ENCODE measurements at places on chromosomes 11 and 22. TPM values are rescaled to one million over a fixed set of nuclear protein-coding genes. Genes with fewer than 3 reads are reported as not detected.

GRCh38 chr11:62713343-62713742, 5.9 kb downstream of the GNG3 start:
- DNase-seq = no peak

- no peak for DNase-seq
These were observed 155.7 kb downstream of the SNX19 start for GRCh38 chr11:130760515-130761125.

- DNase-seq = no peak
These were observed 212.4 kb upstream of the SESN3 start for GRCh38 chr11:95443386-95443785.

DNA sequence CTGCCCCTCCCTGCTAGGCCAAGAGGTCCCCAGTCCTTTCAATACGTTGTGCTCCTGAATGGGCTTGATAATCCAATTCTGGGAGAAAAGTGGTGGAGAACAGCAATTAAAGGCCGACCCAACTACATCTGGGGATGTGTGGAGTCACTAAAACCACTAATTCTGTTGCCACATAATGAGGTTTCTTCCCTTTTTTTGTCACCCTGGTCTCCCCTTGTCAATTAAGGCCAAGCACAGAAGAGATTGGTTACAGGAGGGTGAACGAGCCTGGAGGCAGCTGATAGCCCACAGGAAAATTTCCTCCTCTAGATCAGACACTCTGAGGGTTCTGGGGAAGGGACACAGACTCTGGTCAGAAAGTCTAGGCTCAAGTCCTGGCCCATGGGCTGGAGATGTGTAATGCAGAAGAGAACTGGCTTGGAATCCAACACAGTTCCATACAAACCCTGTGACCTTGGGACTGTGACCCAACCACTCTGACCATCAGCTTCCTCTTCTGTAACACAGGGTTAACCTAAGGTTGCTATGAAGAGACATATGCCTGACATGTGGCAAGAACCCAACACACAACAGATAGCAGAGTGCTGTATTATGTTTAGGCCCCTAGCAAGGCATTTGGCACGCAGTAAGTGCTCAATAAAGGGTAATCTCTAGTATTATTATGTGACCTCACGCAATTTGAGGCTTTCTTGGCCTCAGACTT, 146.4 kb downstream of the CHST1 start:
- DNase-seq = no peak

DNA sequence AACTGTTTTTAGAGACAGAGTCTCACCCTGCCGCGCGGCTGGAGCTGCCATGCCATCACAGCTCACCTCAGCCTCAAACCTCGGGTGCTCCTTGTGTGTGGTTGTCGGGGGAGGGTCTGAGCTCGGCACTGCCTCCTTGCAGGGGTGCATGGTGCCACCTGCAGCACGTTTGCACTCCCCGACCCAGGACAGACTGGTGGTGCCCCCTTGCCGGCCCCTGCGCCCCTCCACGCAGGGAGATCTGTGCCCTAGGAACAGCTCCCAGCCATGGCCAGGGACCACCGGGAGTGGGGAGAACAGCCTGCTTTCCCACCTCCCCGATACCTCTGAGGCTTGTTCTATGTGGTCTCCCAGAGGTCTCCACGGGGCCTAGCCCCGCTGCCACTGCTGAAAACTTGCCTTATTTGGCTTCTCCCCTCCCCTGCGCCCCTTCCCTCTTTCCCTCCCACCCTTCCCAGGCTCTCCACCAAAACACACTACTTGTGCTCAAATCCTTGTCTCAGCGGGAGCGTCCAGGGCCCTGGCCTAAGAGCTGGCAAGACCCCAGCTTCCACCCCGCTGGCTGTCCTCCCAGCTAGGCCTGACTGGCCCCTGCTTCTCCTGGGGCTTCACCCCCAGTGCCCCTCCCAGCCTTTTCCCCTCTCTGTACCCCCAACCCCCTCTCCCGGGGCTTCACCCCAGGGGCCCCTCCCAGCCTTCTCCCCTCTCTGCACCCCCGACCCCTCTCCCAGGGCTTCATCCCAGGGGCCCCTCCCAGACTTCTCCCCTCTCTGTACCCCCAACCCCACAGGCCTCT, 13.4 kb upstream of the TPCN2 start:
- DNase-seq = no peak

DNA sequence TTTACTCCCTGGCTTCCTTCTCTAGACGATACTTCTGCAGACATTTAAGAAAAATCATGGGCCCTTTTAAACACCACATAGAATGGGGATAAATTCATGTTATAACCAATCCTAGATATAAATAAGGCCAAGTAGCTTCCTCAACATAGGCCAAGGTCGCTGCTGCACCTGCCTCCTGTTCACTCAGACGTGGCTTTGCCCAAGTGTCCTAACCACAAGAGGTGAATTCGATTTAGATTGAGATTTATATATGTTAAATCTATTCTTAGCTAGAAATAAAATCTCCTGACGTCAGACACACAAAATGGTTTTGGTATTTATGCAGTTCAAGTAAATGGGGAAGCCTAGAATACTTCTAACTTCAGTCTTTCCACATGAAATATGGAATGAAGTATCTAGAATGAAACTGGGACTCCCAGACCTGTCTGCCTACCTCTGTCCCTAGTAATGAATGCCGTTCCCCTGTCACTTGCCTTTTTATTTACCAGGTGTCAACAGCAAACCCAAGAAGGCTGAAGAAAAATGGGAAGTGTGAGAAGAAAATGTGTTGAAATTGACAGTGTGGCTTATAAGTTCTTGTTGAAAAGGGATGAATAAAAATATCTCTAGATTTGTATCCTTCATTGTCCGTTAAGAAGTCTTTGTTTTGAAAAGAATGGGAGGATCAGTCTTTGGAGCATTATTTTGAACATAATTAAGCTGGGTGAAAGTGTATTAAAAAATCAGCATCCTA, 131.8 kb downstream of the HIPK3 start:
- DNase-seq = no peak

DNA sequence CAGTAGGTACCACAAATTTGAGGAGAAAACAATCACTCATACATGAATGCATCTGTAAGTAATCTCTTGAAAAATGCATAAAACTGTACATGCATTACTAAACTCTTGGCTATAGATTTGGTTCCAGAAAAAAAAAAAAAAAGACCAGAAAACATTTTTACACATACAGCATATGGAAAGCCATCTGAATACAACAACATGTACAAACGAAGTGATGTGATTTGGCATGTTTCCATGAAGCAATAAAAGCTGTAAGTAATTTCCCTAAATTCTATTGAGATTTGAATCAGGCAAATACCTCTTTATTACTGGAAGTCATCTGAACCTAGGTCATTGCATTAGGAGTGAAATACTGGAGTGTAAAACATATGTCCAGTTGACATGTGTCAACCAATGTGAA, 31.9 kb upstream of the ZC3H12C start:
- no peak for DNase-seq

DNA sequence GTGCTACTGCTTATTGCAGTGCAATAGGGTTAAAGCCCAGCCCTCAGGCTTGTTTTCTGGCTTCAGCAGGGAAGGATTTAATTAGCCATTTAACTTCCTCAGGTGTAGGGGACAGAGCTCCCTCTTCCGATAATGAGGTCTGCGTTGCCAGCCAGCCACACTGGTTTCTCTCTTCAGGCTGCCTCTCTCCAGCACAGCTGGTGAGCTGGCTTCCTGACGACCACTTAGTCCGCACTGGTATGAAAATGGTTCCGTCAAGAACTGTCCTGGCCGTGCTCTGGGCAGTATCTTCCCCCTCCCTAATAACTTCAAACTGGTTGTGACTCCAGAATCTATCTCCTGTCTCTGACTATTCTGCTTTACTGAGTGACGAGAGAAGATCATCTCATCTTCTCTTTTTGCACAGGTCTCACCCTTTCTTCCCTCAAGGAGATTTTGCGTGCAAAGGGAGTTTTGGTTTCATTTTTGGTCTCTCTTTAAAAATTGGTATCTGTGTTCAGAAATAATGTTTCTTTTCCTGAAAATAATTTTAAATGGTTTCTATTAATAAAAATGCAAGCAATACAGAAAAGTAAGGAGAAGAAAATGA, 49.2 kb downstream of the CNTN5 start:
- DNase-seq = peak; percentile 0

GRCh38 chr11:132864811-132865576, 667.3 kb downstream of the OPCML start:
- DNase-seq = no peak

DNA sequence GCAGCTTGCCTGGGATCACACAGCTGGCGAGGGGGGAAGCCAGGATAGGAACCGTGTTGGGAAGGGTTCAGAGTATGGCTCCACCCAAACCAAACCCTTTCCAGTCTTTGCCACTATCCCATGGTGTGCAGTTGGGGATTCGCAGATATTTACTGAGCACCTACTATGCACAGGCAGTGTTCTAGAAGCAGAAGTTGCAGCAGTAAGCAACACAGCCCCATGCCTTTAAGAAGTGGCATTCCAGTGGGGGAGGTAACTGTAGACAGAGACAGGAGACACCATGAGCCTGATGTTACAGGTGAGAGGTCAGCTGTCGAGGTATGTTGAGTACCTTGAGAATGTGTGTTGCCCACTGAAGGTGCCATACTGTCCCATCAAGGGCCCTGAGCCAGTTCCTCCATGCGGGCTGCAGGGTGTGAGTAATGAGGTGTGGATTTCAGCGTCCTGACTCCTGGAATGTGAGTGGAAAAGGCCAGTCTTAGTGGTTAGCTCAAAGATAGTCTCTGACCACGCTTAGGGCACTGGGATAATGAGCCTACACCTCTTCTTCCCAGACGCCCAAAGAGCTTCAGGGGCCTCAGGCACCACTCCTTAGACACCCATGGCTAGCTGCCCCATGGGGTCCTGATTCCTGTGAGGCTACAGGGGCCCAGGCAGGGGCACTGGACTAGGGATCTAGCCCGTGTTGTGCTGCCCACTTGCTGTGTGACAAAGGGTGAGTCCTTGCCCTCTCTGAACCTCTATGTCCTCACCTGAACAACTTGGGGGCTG, 71.8 kb upstream of the TP53I11 start:
- DNase-seq = no peak

- no peak for DNase-seq
These were observed 115.9 kb downstream of the C11orf65 start for GRCh38 chr11:108351468-108351867.

DNA sequence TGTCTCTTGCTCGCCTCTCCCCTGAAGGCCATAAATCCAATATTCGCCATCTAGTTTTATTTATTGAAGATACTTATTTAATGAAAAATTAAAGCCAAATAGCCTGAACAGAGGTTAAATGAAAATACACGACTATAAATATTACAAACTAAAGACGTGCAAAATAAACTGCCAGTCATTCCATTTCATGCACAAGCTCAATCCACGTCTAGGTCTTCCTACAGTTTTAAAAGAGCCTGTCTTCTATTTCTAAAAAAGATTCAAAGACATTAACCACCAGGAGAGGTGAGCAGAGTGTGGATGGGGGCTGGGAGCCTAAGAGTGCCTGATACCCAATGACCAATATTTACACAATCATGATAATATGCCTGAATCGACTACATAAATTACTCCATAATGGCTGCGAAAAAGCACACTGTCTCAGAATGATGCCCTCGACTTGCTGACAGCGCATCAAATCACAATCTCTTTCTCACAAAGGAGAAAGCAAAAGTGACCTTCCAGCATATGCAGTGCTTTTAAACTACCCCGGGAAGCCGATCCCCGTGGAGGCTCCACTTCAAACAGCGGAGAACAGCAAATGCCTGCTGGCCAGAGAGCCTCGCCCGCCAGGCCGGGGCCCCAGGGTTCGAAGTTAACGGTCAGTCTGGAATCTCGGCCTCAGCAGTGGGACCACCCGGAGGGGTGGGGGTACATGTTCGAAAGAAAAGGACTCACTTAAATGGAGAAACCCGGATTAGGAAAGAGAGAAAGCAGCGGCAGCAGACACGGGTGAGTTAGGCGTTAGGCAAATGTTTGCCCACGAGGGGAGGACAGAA, 1.7 kb downstream of the FCHSD2 start:
- no peak for DNase-seq

GRCh38 chr11:10692531-10693115, 932 bp downstream of the IRAG1 start:
- DNase-seq = no peak

GRCh38 chr11:250740-251299, 14.0 kb downstream of the PSMD13 start:
- no peak for DNase-seq

GRCh38 chr11:57394203-57394965, 3.9 kb upstream of the PRG2 start:
- no peak for DNase-seq

- no peak for DNase-seq
These were observed 6.2 kb downstream of the NADSYN1 start for GRCh38 chr11:71459076-71459766.

GRCh38 chr11:71222318-71223080, 29.9 kb downstream of the SHANK2 start:
- no peak for DNase-seq

DNA sequence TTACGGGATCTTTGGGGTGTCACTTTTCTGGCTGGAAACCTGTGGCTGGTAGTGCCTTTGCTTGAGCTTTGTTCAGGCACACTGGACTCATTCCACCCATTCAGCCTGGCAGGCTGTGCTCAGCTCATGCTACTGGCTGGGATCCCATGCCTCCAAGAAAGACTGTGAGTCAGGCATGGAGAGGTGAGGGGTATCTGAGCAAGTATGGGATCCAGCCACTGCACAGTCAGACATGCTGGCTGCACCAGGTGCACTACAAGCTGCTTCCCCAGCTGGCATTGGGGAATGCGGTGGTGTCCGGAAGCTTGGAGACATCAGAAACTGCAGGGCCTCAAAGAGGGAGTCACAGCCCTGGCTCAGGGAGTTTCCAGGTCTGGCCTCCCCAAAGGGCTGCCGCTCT, 12.0 kb upstream of the MED17 start:
- no peak for DNase-seq

DNA sequence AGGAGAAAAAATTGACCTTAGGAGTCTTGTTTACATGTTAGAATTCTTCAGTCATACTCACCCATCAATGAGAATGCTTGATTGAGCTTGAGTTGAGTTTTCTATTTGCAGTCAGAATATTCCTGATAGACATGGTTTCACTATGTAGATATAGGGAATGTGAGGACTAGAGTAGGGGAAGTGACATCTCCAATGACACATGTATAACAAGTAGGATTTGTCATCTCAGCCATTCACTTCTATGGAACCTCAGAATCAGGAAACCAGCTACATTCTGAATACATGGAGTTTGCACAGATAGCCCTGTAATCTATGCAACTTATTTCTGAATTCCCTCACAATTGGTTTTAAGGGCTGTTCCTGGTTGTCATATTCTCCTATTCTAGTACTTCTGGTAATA, 20.1 kb upstream of the OR9Q1 start:
- no peak for DNase-seq

GRCh38 chr11:130414107-130415080, 14.0 kb downstream of the ADAMTS8 start:
- DNase-seq = no peak

Gene C11orf91
- total RNA-seq = not detected

Gene TPBGL
- not detected for total RNA-seq

Gene NCAPD3
- total RNA-seq = 29.1 TPM

All from urinary bladder (tissue), 4 donors.